PC-3 (cell line): ENCODE measurements at places on chromosomes 1 and 21.
A peak's percentile ranks its signal among the peaks of the same experiment; 100 is the strongest.

GRCh38 chr1:217333939-217334338 lies 297.0 kb downstream of the GPATCH2 start:
- DNase-seq: peak; percentile 89

DNA sequence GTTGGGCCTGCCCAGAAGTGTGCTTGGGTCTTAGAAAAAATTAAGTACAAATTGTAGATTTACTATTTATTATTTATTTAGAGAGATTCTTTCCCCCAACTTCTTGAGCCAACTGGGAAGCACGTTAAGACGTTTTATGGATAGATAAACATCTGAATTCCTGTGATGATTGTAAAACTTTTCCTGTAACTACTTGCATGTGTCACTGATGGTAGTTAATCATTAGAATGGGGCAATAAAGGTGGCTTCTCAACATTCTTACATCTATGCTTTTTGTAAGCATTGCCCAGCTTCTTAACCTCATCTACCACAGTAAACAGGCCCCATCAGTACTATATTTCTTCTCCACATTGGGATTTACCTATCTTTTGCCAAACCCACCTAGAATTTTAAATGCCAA lies 559.8 kb downstream of the LMO4 start:
- DNase-seq: peak; percentile 63

DNA sequence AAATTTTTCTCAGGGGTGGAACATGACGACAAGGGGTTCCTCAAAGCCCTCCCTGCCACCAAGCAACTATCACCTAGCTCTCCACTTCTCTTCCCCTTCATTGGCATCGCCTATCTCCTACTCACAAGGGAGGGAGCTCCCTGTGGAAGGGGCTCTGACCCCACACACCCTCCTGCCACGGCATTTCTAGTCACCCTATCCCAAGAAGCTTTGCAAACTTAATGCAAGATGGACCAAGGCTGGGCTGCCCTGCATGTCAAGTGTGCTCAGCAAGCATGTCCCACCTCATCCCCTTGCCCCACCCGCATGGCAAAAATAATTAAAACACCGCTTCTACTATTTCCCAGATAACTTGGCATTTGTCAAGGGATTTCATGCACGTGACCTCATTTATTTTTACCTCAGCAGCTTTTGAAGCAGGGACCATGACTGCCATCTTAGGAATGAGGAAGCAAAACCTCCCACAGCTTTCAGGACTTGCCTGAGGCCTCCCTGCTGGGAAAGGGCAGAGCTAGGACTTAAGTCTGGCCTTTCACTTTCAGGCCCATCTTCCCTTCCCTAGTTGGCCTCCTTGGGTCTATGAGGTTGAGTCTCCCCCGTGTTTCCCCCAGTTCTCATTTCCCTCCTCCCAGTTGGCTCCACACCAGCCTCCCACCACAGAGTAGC lies 161.3 kb downstream of the TSEN15 start:
- peak; percentile 35 for DNase-seq

DNA sequence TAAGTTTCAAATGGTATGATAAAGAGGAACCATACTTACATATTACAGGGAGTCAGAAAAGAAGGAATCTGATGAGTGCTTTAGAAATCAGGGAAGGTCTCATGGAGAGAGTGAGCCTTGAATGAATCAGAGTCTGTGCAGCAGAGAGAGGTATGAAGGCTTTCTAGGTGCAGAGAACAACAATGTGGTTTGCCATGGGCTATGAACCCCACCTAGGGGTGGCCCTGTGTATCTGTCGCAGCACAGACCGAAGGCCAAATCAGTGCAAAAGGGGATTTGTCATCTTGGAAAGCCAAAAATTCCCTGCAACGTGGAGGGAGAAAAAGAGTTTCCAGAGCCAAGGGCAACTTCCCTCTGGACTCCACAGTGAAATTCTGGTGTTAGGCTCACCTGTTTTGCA lies 3.5 kb downstream of the PAPPA2 start:
- DNase-seq: peak; percentile 43

GRCh38 chr1:28458237-28459228 lies 47.3 kb upstream of the RCC1 start:
- DNase-seq: no peak

DNA sequence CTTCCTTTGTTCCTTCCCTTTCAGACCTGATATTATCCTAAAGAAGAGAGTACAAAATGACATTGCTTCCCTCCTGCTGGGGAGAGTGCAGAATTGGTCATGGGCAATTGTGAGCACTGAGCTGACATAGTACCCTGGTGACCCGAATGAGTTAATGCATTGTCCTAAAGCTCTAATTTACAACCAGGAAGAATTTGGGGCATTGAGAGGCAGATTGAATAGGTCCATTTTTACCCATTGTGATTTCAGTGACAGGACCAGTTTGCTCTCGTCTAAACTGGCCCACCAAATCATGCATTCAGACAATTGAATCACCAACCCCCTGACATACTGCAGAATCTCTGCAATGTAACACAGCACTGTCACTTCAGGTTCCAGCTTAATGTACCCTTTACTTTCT lies 497.4 kb downstream of the DPYD start:
- no peak for DNase-seq

- no peak for DNase-seq
Observed at GRCh38 chr1:182851825-182852224, 12.7 kb downstream of the DHX9 start.

DNA sequence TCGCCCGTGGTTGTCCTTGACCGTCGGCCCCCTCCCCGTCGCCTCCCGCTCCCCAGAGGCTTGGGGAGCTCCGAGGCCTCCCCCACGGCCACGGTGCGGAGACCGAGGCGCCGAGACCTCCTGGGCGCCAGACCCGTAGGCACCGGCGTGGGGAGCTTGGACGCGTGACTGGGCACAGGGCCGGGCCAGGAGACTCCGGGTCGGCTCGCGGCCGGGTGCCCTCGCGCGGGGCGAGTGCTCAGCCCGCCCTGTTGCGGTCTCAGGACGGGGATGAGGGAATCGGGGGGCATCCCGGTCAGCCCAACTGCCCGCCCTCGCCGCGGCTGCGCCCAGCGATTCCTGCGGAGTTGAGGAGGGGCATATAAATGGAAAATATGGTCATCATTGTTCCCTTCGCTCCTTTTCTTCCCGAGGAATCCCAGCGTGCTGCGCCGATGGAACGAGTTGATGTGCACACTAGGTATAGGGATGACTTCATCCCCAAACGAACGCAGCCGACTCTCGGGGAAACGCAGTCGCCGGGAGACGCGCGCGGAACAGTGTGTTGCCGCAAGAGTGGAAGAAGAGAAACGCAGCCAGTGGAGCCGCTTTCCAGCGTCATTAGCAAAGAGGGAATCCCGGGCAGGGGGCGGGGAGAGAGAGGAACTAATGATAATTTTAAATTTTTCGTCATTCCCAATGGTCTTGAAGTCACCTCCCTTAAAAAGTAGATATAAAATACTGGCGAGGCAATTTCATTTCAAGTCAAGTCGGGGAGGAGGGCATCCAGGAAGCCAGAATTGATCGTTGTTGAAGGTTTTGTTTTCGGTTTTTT lies 747 bp upstream of the ENAH start:
- DNase-seq: peak; percentile 67

DNA sequence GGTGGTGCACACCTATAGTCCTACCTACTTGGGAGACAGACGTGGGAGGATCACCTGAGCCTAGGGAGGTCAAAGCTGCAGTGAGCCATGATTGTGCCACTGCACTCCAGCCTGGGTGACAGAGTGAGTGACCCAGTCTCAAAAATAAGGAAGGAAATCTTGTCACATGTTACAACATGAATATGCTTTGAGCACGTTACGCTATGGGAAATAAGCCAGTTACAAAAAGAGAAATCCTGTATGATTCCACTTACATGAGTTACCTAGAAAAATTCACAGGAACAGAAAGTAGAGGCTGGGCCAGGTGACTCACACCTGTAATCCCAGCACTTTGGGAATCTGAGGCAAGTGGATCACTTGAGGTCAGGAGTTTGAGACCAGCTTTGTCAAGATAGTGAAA lies 6.7 kb upstream of the PADI6 start:
- DNase-seq: peak; percentile 27

DNA sequence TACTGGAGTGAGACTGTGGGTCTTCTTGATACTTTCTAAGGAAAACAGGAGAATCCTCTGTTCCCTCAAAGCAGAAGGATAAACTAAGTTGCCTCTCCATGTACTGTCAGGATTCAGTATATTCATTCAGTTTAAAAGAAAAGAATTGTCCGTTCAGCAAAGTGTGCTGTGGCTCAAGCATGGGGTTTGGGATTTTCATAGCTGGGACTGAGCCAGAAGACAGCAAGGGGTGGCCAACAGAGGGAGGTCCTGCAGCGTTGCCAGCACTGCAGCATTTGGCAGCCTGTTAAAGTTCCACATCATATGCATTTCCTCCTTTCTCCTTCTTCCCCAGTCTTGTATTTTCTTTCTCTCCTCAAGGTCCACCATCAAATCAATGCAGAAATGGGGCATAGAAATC lies 75.1 kb downstream of the DTL start:
- DNase-seq: no peak

GRCh38 chr1:199272139-199272544 lies 633.3 kb downstream of the PTPRC start:
- DNase-seq: peak; percentile 52

- DNase-seq: no peak
Observed at GRCh38 chr21:15776818-15777217, 47.0 kb downstream of the USP25 start.

GRCh38 chr1:14788080-14788479 lies 189.6 kb downstream of the KAZN start:
- DNase-seq: no peak

DNA sequence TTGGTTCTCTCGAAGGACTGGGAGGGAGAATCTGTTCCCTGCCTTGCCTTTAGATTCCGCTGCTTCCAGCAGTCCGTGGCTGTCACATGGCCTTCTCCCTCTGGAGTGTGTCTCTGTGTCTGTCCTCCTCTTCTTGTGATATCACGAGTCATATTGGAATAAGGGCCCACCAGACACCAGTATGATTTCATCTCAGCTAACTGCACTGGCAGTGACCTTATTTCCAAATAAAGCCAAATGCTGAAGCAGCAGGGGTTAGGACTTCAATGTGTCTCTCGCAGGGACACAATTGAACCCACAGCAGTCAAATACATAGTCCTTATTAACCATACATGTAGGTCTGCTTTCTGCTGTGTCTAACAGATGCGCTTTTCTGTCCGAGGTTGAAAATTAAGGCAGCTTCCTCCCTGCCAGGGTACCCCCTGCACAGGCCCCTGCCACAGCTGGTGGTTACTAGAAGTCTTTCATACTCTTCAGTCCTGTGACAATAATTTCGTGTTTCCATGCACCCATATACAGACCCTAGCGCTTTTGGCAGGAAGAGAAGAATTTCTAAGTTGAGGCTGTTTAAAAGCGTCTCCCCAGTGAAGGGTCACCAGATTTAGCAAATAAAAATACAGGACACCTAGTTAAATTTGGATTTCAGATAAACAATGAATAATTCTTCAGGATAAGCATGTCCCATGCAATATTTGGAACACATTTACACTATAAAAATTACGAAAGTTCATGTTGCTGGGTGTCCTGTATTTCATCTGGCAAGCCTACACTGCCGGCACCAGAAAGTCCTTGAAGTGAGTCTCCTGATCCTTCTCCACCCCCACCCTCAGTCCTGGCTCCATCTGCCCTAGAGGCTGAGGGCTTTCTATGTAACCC lies 182.1 kb downstream of the ETS2 start:
- DNase-seq: no peak

GRCh38 chr1:162676087-162676486 lies 43.8 kb downstream of the DDR2 start:
- DNase-seq: peak; percentile 44

DNA sequence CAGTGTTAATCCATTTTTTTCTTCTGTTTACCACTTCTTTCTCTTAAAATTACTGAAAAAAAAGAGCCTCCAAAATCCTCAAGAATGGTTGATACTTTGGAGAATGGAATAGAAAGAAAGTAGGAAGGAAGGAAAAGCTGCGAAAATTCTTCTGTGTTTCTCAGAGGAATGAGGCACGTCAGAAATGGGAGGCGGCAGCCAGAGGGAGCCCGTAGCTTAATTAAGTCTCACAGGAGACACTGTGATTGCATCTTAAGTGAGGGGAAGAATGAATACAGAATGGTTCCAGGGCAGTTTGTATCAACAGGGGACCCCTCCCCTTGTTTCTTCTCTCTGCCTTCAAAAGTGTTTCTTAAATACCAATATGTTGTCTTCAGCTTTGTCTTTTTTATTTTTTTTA lies 1099.5 kb downstream of the PLA2G4A start:
- peak; percentile 26 for DNase-seq

- no peak for DNase-seq
Observed at GRCh38 chr1:53160924-53161378, 18.5 kb upstream of the SLC1A7 start.

DNA sequence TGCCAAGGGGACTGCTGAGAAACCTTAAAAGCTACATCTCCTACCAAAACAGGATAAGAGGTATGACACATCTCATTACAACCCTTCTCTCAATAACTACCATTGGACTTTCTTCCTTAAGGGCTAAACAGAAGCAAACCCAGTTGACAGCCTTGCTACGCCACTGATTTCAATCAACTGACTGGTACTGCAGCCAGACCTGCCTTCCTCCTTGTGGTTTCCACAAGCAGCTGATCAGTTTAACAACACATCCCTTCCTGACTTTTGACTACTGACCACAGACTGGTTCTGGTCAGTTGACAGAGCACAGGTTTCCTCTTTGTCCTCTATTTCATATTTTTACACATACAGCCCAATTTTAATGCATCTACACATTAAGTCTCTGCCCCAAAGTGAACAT lies 108.8 kb downstream of the ADAMTS1 start:
- DNase-seq: no peak

GRCh38 chr1:185315445-185316071 lies 1.5 kb downstream of the IVNS1ABP start:
- DNase-seq: no peak

DNA sequence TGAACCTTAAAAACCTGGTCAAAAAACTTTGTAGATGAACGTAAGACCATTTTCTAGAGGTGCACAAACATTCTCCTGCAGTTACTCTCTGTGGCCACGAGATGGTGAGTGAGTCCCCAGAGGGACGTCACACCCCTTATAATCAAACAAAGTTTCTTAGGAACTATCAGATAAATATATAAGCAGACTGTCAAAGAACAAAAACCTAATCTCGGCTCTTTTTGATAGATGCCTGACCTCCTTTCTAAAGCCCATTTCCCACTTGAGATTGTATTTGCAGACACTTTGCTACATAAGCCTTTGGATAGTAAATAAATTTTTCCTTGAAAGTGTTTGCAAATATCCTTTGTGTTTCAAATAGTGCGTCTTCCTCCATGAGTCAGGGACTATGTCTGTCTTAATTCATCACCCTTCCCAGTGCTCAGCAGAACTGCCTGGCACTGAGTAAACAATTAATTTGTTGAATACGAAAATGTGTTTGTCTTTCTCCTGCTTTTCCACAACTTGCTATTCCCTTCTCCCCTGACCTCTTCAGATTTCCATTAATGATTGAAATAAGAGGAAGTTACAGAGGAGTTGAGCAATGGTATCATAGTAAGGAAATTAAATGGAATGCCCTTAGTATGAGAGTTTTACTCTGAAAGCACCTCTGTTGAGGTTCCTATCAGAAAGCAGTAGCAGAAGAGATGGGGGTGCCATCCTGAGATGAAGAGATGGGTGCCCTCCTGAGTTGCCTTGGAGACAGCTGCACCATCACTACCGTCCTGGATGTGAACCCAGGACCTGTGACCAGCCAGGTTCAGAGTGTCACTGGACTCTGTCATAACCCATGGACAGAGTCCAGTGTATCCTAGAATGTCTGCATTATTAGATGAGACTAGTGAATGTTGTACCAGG lies 57.8 kb upstream of the RAVER2 start:
- peak; percentile 76 for DNase-seq

GRCh38 chr1:32632829-32633228 lies 17.5 kb downstream of the ZBTB8OS start:
- DNase-seq: no peak

- no peak for DNase-seq
Observed at GRCh38 chr1:160711602-160712311, at the start of gene CD48. Gene CD48 (minus strand): TSS chr1:160711822. CDS start chr1:160711763, 59 bp downstream.

GRCh38 chr21:42218836-42219605 lies at the start of gene ABCG1:
Gene ABCG1 (plus strand): TSS chr21:42219140. CDS start chr21:42219263, 123 bp downstream.
- peak; percentile 42 for DNase-seq
